ENCODE measurements at places on chromosomes 4 and X. TPM values are rescaled to one million over a fixed set of nuclear protein-coding genes. Genes with fewer than 3 reads are reported as not detected.

The SLITRK4 gene
- not detected for total RNA-seq

The MAGEB10 gene
- total RNA-seq: not detected

The NLGN3 gene
- total RNA-seq: not detected

The CLCN5 gene
- 2.0 TPM for total RNA-seq

The LIMCH1 gene
- 37.4 TPM for total RNA-seq

The SLC25A14 gene
- 14.9 TPM for total RNA-seq

The UCP1 gene
- total RNA-seq: not detected

The PDCL2 gene
- total RNA-seq: not detected

The ARAP2 gene
- not detected for total RNA-seq

The TNIP3 gene
- total RNA-seq: 0.47 TPM

The FAT1 gene
- total RNA-seq: 483 TPM

The OPN1MW2 gene
- not detected for total RNA-seq

The XKRX gene
- total RNA-seq: not detected

The MXRA5 gene
- 0.22 TPM for total RNA-seq

The IGFBP7 gene
- total RNA-seq: 1,151 TPM

The SMR3B gene
- total RNA-seq: not detected

The FMR1NB gene
- total RNA-seq: not detected

The GPAT3 gene
- 7.0 TPM for total RNA-seq

The RAB33A gene
- 0.75 TPM for total RNA-seq

The CLDN34 gene
- total RNA-seq: not detected

The ODAPH gene
- total RNA-seq: not detected

The FAM241A gene
- 2.1 TPM for total RNA-seq

The FOXR2 gene
- total RNA-seq: not detected

The SYTL4 gene
- 8.0 TPM for total RNA-seq

The AKAP4 gene
- not detected for total RNA-seq

The EVC2 gene
- total RNA-seq: 0.94 TPM

The ADAMTS3 gene
- 0.81 TPM for total RNA-seq

The VEGFC gene
- total RNA-seq: 19.0 TPM

The NSG1 gene
- not detected for total RNA-seq

The SSX1 gene
- total RNA-seq: not detected

The MOSPD2 gene
- total RNA-seq: 21.7 TPM

The INTU gene
- total RNA-seq: 4.4 TPM

The TRIM61 gene
- total RNA-seq: not detected

The NPY1R gene
- total RNA-seq: not detected

The KCNE5 gene
- not detected for total RNA-seq

The XK gene
- total RNA-seq: 2.8 TPM

The RAB40AL gene
- not detected for total RNA-seq

The ADGRG2 gene
- 0.11 TPM for total RNA-seq

The TIGD4 gene
- total RNA-seq: not detected

The SYNPO2 gene
- total RNA-seq: 2.8 TPM

The TSR2 gene
- total RNA-seq: 17.9 TPM

The SLC25A5 gene
- 160 TPM for total RNA-seq

The DDX53 gene
- total RNA-seq: not detected

The RXFP1 gene
- 2.2 TPM for total RNA-seq

The ASMTL gene
- total RNA-seq: 10.0 TPM

Measured in SJSA1 (cell line).